Lower leg skin (tissue), 4 donors: ENCODE measurements at places on chromosomes 2 and 18. TPM values are rescaled to one million over a fixed set of nuclear protein-coding genes. Genes with fewer than 3 reads are reported as not detected.
A peak's percentile ranks its signal among the peaks of the same experiment; 100 is the strongest.

DNA sequence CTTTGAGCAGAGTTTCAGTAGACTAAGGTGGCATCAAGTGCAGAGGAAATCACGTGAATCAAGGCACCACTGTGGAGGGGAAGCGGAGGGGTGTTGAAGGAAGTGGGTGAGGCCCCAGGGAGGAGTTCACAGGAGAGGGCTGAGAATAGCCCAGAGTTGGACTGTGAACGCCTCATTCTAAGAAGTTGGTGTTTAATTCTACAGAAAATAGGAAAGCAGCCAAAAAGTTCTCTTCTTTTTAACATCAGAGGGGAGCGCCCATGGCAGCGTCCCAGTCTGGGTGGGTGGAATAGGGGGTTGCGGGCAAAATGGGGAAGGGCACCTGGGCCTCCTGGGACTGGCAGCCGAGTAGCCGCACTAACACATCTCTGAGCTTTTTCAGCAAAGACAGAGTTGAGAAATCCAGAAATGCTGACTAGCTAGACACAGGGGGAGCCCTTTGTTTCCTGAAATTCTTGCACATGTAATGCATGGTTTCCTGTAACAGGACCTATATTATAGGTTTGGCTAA is 97.0 kb downstream of the NEB start:
- DNase-seq, result no peak

GRCh38 chr2:15169326-15170069 is 391.6 kb downstream of the NBAS start:
- DNase-seq, result no peak

- peak; percentile 90 for DNase-seq
Observed at GRCh38 chr2:207334624-207335371, 169.1 kb upstream of the KLF7 start.

The TSPYL6 gene
- total RNA-seq, result not detected

DNA sequence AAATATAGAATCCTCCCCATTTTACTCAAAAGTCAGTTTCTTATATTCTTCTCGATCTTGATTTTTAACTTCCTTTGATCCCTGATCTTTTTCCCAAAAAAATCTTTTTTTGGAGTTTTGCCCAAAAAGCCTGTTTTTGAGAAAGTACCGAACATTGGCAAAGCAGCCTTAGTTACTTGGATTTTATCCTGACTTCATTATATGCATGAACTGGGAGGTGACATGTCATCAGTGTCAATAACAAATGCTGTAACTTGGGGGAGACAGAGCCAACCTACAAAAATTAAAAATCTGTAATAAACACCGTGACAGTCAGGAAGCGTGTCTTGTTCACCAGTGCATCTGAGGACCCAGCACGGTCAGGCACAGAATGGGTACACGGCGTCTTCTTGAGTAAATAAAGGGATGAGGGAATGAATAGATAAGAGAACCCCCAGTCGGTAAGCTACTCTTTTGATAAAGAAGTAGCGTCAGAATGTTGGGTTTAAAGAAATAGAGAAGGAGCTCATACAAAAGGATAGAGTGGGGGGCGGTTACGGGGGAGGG is 24.9 kb downstream of the TRAPPC12 start:
- no peak for DNase-seq

DNA sequence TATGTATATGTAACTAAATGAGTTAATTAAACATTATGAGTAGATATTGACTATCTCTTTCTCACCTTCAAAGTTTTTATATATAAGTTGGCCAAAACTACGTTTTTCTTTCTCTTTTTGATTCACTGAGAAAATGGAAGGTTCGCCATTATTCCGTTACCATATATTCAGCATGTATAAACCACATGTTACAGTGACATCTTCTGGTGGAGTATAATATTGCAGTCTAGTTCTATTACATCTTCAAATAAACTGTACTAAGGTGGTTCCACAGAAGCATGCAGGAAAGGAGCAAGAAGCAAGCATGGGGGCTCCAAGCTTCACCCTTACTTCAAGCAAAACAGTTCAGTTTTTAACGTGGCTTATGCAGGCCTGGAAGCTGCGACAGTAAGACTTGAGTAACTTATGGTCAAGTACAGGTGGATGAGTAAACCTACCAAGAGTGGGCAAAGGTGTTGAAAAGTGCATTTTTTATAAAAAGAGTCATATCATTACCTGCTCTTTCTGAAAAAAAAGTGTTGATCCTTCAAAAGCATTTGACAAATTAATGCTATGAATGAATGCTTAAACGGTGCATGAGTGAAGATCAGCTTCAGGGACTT is 129.8 kb upstream of the RAB6C start:
- no peak for DNase-seq

- DNase-seq, result no peak
Observed at GRCh38 chr2:222196159-222196558, 102.6 kb downstream of the PAX3 start.

- no peak for DNase-seq
Observed at GRCh38 chr2:3895021-3895420, 191.6 kb downstream of the DCDC2C start.

DNA sequence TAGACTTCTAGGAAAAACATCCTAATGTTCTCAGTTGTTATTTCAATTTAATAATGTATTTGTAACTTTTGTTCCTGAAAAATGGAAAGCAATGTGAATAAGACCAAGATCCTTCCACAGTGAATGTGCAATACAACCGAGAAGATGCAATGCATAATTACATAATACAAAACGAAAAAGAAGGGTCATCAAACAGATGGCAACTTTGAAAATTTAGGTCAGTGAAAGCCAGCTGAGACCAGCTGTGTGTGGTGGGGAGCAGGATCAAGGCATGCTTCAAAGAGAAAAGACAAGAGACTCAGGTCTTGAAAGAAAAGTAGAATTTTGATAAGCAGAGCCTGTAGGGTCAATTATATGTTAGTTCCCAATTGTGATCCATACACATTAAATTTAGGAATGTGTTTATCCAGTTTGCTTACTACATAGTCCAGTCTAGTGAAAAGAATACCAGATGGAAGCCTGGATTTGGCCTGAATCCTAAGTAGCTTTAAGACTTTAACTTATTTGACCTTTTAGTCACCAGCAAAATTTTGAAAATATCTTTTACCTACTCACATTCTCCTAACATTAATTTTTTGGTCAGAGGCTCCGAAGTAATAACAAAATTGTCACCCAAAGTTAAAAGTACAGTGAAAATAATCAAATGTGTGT is 93.7 kb downstream of the COBLL1 start:
- no peak for DNase-seq

GRCh38 chr2:142472382-142472781 is 341.6 kb upstream of the LRP1B start:
- no peak for DNase-seq

GRCh38 chr2:62284471-62284870 is 88.6 kb downstream of the B3GNT2 start:
- DNase-seq, result no peak

DNA sequence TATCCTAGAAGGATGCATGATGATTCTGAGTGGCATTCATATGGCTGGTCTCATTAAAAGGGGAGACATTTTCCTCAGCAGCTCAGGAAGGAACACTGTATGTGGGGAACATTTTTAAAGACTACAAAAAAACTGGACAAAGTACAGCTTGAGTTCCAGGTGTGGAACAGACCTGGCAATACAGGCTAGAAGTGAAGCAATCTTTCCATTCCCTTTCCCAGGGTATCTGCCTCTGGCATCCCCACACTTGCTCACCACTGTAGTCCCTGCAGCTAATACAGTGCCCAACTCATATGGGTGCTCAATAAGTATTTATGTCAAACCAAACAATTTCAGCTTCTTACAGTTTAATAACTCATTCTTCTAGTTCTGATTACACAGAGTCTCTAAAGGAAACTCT is 8.1 kb downstream of the RNF103 start:
- no peak for DNase-seq

- no peak for DNase-seq
Observed at GRCh38 chr2:80007777-80008503, 296.6 kb downstream of the LRRTM1 start.

The OSR1 gene
- total RNA-seq, result 1.1 TPM

GRCh38 chr2:15944325-15945017 is 4.1 kb downstream of the MYCN start:
- no peak for DNase-seq

The PUS10 gene
- total RNA-seq, result 3.6 TPM

GRCh38 chr2:154195644-154196195 is 324.0 kb downstream of the GALNT13 start:
- no peak for DNase-seq

The ZNF514 gene
- 14.2 TPM for total RNA-seq

DNA sequence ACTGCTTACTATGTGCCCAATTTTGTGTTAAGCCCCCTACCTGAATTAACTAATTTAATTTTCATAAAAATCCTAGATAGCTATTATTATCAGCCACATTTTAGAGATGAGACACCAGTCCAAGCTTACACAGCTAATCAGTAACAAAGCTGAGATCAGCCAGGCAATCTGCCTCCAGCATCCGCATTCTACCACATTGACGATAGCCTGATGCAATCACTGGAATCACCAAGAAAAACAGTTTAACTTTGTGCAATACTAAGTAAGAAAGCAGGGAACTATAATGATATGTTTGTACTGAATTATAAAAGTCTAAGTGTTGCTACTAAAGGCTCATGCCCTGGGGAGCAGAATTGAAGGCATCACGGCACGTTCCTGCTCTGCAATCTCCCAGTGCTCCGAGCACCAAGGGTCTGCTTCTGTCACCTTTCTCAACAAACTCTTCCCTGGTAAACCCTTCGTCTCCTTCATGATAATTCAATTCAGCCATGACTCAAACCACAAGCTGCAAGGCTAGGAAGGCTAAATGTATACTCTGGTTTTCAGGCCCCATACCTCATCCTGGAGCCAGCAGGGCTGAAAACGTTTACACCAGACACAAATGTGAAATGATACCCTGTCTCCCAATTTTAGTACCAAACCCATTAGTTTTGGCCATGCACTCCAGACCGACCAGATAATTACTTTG is 19.4 kb downstream of the KANSL3 start:
- no peak for DNase-seq

The LYPD6 gene
- 0.79 TPM for total RNA-seq

DNA sequence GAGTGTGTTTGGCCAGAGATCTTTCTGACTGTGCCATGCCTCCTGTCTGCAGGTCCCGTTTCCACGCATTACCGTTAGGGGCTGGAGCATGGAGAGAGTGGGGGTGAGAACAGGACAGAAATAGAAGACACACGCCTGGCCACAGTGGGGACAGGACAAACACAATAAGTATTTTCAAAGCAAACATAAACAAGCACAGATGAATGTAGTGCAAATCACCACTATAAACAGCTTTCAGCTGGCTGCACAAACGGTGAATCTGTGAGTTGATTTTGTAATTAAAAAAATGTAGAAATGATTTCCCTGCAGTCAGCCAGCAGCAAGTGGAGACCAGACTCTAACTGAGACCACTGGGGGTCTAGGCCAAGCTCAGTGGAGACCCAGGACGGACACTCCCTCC is 6.8 kb downstream of the KCNK3 start:
- no peak for DNase-seq

The ABCG5 gene
- not detected for total RNA-seq

- no peak for DNase-seq
Observed at GRCh38 chr2:149737896-149738295, 150.3 kb upstream of the MMADHC start.

- no peak for DNase-seq
Observed at GRCh38 chr18:54931152-54931551, 28.1 kb downstream of the CCDC68 start.

The IHH gene
- not detected for total RNA-seq

DNA sequence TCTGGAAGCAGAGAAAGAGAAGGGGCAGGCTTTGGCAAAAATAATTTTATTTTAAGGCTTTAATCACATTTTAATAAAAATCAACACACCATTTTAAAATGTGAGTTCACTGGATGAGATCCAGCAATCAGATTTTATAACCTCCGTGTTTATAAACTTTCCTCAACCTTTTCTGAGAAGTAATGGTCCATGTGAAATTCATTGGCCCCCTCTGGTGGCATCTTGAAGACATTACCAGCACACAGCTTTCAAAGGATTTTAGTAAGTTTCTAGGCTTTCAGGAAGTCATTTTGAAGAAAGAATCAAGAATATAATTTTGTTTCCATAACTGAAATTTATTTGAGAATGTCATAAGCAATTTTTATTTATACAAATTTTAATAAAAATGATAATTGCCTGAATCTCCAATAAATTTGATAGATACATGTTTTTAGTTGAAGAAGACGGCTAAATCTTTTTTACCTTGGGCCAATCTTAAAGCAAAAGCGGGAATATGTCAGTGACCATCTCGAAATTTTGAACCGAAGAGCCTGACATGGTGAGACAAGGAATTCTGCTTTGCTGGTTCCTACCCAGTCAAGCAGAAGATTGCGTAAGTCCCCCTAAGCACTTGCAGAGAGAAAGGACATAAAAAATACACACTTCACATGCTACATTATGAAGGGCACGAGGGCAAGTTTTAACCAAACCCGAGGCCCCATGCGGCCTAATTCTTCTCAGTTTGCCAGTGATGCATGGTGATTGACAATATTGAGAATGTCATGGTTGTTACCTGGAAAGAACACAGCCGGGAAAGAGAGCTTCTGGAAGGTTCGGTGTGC is 128.4 kb upstream of the CBLN2 start:
- DNase-seq, result no peak

The POU3F3 gene
- total RNA-seq, result 3.5 TPM

GRCh38 chr2:215619989-215620388 is 184.1 kb upstream of the FN1 start:
- DNase-seq, result peak; percentile 22

GRCh38 chr18:9454061-9454703 is 21.1 kb upstream of the RALBP1 start:
- no peak for DNase-seq

DNA sequence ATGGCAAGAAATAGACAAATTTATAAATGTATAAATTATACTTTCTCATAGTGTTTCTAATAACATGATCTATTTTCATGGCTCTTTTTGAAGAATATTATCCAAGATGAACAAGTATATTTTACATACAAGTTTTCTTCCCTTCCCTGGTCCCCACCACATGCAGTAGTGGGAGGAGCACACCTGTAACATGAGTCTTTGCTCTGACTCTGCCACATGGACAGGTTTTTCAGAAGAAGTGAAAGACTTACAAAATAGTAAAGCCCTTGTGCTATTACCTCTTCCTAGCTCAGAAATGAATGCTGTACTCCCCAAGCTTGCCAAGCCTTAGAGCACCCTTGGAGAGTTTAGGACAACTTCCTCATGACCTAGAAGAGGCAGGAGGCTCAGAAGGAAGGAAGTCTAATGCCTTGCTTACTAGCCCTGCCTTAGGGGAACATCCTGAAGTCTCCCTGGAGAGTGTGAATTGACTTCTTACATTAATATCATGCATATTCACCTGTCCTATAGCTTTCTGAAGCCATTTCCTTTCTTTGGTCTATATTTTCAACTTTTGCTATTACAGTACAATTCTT is 18.4 kb downstream of the MXD1 start:
- no peak for DNase-seq

The DSC2 gene
- 29.3 TPM for total RNA-seq
